Cortex of kidney (tissue), 1 donor: ENCODE measurements at places on chromosomes 1 and 21.

- no peak for DNase-seq
Measured at GRCh38 chr1:19222979-19223824, 13.1 kb upstream of the UBR4 start.

- DNase-seq = no peak
Measured at GRCh38 chr1:41955461-41956159, 36.9 kb upstream of the HIVEP3 start.

DNA sequence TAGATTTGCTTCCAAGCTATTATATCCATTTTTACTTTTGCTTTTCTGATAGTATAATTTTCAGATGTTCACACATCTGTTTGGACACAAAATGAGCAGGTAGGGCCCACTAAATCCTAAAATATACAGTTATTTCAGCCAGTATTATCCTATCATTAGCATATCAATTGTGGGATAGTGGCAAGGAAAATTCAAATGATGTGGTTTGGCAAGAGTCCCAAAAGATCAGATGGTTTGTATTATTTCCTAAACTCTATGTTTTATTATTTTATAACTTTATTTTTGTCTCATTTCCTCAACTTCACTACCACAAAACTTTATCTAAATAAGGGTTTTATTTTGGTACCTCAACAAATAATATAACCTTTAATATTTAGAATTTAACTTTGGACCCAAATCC, 1659.6 kb downstream of the NCAM2 start:
- DNase-seq = no peak

DNA sequence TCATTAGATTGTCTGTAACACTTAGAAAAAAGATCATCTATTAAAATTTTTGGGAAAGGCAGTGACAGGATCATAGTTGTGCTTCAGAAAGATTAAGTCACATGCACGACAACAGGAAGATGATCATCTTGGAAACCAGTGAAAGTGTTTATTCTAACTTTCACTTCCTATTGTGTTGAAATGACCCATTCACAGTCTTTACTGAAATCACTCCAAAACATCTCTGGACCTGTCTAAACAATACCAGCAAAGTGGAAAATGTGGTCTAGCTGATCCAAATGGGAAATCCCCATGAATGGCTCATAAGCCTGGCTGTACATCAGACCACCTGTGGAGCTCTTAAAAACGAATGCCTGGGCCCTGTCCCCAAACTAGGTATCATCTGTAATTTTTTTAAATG, 111.1 kb upstream of the ETV3 start:
- DNase-seq = no peak

DNA sequence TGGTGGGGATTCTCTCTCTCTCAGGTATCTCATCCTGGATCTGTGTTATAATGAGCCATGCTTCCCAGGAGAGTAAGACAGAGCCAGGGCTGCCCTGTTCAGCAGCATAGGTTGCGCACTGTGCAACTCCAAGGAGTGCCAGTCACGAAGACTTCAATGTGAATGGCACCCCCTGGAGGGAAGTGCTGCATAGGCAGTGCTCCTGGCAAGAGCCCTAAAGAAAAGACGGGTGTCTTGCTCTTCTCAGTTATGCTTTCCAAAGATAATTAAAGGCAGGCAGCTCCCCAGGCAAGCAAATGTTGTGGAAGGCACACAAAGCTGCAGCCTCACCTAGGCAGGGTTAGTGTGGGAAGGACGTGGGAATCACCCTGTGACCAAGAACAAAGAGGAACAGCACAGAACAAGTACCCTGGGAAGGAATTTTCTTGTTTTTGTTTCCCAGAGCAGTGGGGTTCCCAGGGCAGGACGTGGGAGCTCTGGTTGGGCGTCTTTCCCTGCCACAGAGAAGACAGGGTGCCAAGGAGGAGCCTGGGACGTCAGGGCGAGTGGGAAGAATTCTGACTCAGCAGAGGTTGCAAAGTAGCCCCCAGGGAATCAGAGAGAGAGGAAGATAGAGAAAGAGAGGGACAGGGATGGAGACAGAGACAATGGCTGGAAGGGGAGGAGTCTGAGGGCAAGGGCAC, 120.9 kb downstream of the KCNN3 start:
- no peak for DNase-seq

GRCh38 chr21:16570171-16570570, 840.4 kb downstream of the USP25 start:
- DNase-seq = no peak

- DNase-seq = no peak
Measured at GRCh38 chr1:209412036-209412435, 171.5 kb upstream of the CAMK1G start.

GRCh38 chr1:47179988-47180563, 9.8 kb downstream of the PDZK1IP1 start:
- DNase-seq = no peak

- no peak for DNase-seq
Measured at GRCh38 chr1:209389258-209389657, 194.3 kb upstream of the CAMK1G start.

DNA sequence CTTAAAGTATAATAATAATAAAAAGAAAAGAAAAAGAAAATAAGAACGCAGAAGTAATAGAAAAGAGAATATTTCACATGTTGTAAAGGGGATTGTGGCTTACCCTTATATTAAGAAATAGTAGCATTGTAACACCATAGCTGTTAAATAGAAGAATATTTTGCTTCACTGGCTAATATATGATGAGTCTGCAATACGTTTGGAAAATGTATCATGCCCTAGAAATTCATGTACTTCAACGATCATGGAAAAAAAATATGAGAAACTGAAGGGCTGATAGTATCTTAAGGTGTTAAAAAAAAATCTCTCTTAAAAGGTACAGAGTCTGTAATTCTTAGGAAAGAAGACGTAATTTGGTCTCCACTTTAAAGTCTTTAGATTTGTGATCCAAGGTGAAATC, 1390.5 kb upstream of the ADGRL2 start:
- no peak for DNase-seq
